ENCODE measurements at places on chromosomes 13 and 19.
A peak's percentile ranks its signal among the peaks of the same experiment; 100 is the strongest.

GRCh38 chr19:33472691-33473652 lies 48.6 kb downstream of the PEPD start:
- DNase-seq: peak; percentile 97

DNA sequence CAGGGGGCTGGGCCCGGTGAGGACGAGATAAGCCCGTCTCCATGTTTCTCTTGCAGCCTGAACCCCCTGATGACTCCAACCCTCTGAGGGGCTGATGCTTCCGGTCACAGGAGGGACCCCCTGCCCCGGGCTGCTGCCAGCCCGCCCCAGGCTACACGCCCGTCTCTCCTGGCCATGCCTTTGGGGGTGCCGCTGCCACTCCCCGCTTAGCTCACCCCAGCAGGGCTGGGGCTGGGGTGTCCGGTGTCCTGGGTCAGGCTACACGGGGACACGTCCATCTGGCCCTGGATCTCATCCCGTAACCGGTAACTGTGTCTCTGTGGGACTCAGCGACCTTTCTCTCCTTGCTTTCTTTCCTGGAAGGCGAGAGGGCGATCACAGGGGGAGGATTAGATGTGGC lies 40.8 kb downstream of the GADD45B start:
- no peak for DNase-seq

DNA sequence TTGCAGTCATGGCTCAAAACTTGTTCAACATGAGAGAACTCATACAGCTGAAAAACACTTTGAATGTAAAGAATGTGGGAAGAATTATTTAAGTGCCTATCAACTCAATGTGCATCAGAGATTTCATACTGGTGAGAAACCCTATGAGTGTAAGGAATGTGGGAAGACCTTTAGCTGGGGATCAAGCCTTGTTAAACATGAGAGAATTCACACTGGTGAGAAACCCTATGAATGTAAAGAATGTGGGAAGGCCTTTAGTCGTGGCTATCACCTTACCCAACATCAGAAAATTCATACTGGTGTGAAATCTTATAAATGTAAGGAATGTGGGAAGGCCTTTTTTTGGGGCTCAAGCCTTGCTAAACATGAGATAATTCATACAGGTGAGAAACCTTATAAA lies 20.1 kb downstream of the ZNF283 start:
- no peak for DNase-seq

GRCh38 chr19:45163751-45164460 lies 3.1 kb upstream of the NKPD1 start:
- no peak for DNase-seq

- no peak for DNase-seq
Observed at GRCh38 chr13:102688306-102688973, 6.4 kb downstream of the METTL21C start.

GRCh38 chr13:20738616-20739015 lies 35.1 kb downstream of the IL17D start:
- DNase-seq: no peak

GRCh38 chr13:50911081-50911631 lies 1.6 kb downstream of the RNASEH2B start:
- no peak for DNase-seq

DNA sequence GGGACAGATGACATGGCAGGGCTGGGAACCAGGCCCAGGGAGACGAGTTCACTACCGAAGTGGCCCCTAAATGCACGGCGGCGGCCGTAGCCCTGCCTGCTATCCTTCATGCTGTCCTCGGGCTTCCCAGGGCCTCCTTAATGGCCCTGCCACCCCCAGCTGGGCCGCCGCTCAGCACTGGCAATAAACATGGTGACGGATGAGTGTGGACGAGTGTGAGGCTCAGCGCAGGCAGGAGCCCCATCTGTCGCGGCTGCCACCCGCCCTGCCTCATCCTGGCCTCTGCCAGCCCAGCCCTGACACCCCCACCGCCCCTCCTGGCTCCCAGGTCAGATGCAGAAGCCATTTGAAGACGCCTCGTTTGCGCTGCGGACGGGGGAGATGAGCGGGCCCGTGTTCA lies 13.6 kb downstream of the PIN1 start:
- no peak for DNase-seq

DNA sequence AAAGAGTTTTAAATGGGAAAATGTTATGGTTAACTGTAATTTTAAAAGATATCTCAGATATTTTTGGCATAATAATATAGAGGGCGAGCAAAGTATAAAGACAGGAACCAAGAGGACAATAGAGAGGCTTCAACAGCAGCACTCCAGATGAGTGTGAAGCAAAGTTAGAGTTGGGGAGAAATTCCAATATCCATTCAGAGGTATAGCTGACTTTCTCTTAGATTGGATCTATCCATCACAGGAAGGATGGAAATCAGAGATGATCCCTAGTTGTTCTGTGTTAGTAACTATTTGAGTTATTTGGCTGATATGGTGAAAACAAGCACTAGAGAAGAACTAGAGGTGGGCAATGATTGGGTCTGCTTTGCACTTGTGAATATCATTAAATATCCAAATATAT lies 786.0 kb upstream of the KLHL1 start:
- no peak for DNase-seq
